ENCODE measurements at places on chromosomes 1 and 21.

DNA sequence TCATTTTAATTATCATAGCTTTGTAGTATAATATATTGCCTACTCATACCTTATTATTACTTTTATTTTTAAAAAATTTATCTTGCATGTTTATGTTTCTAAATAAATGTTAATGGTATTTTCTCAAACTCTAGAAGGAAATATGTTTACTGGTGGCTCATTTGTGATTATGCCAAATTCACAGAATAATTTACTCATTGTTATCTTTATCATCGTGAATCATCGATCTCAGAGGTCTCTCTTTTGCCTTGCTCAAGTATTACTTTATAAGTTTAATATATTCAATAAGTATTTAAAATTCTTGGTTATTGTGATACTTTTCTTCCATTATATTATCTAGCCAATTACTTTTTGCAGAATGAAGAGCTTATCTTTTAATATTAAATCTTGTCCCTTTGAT lies 836.7 kb upstream of the ADAMTS5 start:
- no peak for DNase-seq

DNA sequence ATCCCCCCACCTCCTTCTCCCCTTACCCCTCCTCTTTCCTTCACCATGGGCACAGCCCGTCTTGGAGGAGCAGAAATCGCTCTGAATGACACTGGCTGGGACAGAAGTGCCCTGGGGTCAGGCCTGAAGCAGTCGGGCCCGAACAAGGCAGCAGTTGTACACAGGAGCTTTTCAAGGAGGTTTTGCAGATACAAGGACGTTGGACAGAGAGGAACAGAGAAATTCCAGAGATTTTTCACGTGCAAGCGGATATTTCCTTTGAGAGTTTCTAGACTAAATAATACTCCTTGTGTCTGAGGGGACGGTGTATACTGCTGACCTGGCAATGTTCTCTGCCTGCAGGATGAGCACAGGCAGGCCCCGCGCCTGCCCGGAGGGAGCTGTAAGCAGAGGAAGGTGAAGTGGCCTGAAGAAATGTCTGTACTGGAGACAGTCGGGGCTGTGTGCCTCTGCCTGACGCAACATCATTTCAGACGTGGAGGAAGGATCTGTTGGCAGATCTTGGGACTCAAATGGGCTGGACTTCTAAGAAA lies 95.3 kb upstream of the SLC25A33 start:
- DNase-seq = no peak

GRCh38 chr1:147808025-147808424 lies 47.6 kb upstream of the GJA5 start:
- DNase-seq = no peak

GRCh38 chr1:39255222-39255621 lies 50.7 kb downstream of the MACF1 start:
- no peak for DNase-seq

DNA sequence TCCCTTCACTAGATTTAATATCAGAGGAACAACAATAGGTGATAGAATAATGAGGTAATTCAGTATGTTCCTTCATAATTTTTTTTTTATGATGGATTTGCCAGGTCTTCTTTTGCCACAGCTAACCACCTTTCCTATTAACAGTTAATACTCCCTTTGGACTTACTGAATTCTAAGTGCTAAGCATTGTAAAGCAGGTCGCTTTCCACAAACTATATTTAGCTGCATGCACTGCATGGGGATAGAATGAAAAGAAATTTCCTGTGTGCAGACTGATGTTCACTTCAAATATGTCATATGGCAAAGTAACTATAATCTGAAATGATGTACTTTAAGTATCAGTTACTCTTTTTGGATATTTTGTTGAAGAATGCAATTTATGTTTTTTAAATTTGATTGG lies 85.8 kb downstream of the GPR161 start:
- no peak for DNase-seq

DNA sequence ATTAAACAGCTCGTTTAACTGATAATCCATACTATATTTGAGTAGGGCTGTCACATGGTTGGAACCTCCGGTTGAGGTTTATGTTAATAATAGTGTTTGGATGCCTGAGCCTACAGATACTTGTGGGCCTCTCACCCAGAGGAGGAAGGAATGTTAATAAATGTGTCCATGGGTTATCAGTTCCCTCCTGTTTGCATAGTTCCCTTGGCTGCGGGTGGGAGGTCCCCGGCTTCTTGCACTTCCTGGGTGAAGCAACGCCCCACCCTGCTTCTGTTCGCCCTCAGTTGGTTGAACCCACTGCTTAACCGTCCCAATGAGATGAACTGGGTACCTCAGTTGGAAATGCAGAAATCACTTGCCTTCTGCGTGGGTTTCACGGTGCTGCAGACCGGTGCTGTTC lies 23.6 kb upstream of the GBP1 start:
- no peak for DNase-seq

GRCh38 chr1:186745531-186746146 lies 65.4 kb upstream of the PTGS2 start:
- DNase-seq = no peak

DNA sequence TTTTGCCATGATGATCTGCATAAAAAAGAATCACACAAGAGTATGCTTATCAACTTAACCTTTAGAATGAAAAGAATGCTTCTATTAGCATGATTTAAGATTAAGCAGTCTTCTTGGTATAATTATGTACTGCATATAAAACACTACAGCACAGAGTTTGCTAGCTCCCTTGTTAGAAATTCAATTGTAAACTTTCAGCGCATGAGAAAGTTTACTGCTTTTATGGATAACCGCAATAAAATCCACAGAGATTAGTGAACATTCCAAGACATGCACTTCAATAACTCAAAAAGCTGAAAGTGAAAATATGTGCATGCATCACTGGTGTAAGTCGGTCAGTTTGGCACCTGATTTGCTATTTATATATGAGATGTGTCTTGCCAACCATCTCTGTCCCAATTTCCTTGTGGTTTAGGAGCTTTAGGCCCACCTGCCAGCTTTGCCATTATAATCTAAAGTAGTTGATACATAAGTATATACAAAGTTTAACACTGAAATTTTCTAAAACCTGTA lies 16.9 kb downstream of the CCT8 start:
- DNase-seq = no peak

DNA sequence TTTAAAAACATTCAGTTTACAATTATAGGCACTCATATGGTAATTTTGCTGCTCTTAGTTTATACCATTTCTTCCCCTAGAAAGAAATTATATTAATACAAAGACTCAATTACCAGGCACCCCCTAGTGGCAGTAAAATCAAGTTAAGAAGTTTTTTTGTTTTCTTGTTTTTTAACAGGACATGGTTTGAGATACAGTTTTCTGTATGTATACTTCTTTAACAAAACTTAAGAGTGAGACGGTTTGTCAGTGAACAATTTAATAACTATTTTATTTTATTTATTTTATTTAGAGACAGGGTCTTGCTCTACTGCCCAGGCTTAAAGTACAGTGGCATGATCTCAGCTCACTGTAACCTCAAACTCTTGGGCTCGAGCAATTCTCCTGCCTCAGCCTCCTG lies 224.6 kb downstream of the FAF1 start:
- no peak for DNase-seq

- DNase-seq = no peak
Measured at GRCh38 chr21:17269760-17270159, 243.1 kb upstream of the CXADR start.

- DNase-seq = no peak
Measured at GRCh38 chr1:33684396-33685179, 179.3 kb upstream of the HMGB4 start.

DNA sequence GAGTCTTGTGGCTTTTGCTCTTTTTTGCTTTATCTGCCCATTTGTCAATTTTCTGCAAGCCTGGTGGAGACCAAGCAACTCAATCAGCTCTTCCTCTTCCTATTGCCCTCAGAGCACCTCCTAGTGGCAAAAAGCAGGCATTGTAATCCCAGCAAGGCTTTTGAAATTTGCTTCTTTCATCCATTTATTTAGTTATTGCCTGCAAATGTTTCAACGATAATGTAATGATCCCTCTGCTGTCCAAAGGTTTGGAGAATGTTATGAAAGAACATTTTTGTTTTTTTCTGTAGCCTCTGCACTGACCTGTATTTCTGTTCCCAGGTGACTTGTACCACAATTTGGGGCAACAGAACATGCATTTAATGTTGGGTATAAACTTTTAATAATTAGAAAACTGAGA lies 127.8 kb downstream of the GABPA start:
- no peak for DNase-seq

Data from NCI-H187 treated with DMSO at 0.1 percent for 48 hours (cell line).